Renal pelvis (tissue), 12 donors: ENCODE measurements at places on chromosomes 11 and 22. TPM values are rescaled to one million over a fixed set of nuclear protein-coding genes. Genes with fewer than 3 reads are reported as not detected.

VPS26B gene
- polyA plus RNA-seq: 48.9 TPM

GRCh38 chr11:122108192-122108799 is 7.7 kb downstream of the BLID start:
- DNase-seq: no peak

TRIM21 gene
- polyA plus RNA-seq: 22.7 TPM

DERL3 gene
- polyA plus RNA-seq: 4.9 TPM

DNA sequence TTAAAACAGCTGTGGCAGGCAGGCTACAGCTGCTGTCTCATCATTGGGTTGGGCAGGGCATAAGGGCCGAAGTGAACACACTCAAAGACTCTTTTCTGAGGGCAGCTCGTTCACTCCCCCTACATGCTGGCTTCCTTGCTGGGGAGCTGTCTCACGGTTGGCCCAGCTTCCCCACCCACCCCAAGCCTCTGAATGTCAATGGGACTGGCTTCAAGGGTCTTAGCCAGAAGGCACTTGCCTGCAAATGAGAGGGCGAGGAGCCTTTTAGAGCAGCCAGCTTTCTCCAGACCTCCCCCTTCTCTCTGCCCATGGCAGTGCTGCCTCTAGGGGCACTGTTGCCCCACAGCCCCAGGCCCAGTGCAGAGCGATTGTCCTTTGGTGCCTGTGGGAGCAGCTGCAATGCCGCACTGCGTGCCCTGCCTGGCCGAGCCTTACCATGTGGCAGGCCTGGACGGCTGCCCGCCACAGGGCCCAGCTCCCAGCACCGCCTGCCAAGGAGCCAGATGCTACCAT is 94.7 kb upstream of the RASSF10 start:
- DNase-seq: peak; percentile 54

DNA sequence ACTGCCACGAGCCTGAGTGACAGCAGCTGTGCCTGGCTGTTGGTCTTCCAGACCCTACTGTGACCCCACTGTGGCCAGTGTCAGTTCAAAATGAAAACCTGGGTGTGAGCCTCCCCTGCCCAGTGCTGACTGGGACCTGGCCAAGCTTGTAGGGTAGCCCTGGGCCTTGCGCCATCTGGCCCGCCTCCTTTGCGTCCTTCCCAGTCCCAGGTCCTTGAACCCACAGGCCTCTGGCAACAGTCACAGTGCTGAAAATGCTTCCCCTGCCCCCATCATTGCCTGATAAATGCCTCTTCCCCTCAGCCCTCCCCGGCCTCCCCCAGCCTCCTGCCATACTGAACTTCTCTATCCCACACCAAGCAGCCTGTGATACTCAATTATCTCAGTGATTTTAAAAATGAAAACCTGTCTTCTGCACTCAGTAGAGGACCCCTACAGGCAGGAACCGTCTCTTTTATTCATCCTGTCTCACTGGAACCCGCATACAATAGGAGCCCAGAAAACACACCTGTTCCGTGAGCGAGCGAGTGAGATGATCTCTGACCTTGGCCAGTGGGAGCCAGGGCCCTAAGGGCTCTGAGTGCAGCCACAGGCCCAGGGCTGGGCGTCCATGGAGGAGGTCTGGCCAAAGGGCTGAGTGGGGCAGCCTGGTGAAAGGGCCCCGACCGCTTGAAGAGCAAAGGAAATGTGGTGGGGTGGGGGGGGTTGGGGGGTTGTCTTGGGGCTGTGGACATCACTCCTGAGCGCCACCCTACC is 49.7 kb upstream of the TTLL12 start:
- no peak for DNase-seq

DNA sequence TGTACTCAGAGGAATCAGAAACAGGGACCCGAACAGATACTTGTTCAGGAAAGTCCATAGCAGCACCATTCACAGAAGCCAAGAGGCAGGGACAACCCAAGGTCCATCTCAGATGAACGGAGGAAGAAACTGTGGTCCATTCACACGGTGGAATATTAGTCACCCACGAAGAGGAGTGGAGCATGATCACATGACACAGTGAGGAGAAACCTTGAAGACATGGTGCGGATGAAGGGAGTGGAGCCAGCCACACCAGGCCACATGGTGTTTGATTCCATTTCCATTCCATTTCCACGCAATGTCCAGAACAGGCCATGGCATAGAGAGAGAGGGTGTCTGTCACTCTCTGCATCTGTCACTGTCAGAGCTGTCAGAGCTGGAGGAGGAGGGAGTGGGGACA is 30.7 kb downstream of the NADSYN1 start:
- DNase-seq: no peak

- no peak for DNase-seq
Measured at GRCh38 chr11:66854231-66854661, 2.6 kb upstream of the LRFN4 start.

OR2AG1 gene
- polyA plus RNA-seq: not detected

PGA5 gene
- 0.92 TPM for polyA plus RNA-seq

SVIP gene
- polyA plus RNA-seq: 42.1 TPM

DNA sequence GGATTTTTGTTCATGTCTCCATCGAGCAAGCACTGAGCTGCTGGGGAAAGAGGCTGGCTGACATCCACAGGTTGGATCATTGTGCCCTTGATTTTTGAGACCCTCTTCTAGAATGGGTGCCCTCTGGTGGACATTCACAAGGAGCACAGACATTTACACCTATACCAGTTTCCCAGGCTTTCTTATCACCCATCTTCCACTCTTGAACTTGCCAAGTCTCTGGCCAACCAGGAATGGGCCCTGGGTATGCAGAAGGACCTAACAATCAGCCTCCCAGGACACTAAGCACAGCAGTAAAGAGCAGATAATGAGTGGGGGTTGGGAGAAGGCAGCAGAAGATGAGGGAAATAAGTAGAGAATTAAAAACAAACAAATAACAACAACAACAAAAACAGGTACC is 5.7 kb upstream of the INTS4 start:
- no peak for DNase-seq

GRCh38 chr11:72069787-72070251 is 10.5 kb downstream of the NUMA1 start:
- DNase-seq: no peak

HEPN1 gene
- 2.2 TPM for polyA plus RNA-seq

PDE2A gene
- polyA plus RNA-seq: 16.3 TPM

DNA sequence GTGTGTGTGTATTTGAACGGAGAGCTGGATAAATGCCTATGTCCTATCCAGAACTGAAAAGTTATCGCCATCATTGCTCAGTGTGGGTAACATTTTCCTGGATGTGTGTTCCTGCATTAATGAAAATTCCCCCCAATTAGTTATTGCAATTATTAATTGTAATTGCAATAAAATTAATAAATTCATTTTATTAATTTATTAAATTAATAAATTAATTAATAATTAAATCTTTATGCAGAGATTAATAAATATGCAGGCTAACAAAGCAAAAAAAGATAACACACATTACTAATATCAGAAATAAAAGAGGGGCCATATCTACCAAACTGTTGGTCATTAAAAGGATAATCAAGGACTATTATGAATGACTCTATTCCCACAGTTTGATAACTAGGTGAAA is 3.6 kb downstream of the RFPL3 start:
- no peak for DNase-seq
